Left lobe of liver (tissue), 2 donors: ENCODE measurements at places on chromosomes 16 and 17. TPM values are rescaled to one million over a fixed set of nuclear protein-coding genes. Genes with fewer than 3 reads are reported as not detected.

DNA sequence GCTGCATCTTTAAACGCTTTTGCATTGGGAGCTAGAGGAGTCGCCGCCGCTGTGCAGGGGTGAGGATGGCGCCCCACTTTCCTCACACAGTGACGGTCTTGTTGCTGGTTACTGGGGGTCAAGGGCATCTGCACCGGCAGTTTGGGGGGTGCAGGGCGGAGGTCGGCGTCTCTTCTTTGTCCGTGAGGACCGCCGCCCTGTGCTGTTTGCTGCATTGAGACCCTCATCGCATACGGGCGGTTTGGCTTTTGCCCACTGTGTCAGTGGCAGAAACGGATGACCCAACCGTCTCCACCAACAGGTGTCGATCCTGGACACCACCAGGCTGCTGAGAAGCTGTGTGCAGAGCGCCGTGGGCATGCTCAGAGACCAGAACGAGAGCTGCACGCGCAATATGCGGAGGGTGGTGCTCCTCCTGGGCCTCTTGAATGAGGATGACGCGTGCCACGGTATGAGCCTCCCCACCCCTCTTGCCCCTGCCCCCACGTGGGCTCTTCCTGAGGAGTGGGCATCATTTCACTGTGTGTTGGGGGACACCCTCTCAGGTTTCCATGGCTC, 61.2 kb upstream of the ENDOV start:
- no peak for DNase-seq

- DNase-seq: no peak
Measured at GRCh38 chr16:84949772-84950436, 61.4 kb downstream of the ZDHHC7 start.

DNA sequence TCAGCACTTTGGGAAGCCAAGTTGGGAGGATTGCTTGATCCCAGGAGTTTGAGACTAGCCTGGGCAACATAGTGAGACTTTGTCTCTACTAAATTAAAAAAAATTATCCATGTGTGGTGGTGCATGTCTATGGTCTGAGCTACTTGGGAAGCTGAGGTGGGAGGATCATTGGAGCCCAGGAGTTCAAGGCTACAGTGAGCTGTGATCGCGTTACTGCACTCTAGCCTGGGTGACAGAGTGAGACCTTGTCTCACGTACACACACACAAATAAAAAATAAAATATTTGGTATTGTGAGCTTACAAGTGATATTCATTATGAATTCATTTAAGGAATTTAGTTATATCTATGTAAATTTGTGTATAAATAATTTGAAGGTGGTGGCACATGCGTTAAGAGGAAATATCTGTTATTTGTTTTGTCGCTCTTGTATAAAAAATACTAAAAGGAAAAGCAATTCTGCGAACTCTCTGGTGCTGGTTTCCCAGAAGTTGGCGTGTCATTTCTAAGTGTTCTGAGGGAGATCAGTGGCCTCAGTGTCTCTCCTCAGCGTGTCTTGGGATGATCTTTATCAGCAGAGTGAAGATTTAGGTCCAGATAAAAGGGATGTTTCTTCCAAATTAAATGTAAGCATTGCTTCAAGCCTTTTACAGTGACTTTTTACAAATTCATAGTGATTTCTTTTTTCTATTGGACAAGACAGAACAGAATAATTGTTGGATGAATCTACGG, 187.6 kb downstream of the FTO start:
- no peak for DNase-seq

TOM1L1 gene
- total RNA-seq: 55.8 TPM

DNA sequence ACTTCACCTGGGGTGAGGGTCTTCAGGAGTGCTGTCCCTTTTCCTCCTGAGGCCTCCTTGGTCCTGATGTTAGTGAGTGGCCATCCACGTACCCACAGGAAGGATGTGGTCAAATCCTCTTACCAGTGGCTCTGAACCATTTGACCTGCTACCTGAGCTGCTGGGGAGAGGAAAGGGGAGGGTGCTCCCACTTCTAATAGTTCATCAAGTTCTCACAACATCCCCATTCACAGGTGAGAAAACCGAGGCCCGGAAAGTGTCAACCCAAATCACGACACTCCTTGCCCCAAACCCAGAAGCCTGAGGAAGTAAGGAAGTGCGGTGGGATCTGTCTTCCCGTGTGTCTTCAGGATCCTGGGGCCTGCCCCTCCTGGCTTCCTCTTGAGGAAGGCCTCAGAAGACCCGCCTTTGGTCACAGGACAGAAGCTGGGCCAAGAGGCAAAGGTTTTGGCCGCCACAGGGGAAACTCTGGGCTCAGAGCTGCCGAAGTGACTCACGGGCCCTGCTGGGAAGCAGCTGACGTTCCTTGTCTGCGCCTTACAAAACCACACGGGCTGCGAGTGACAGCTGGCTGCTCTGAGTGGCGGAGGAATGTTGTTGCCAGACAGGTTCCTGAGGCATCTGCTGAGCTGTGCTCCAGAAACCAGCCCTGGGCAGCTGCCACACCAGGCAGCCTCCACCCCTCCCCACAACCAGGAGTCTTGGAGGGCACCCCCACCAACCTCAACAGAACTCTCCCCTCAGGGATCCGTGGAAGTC, 13.9 kb upstream of the KIFC3 start:
- peak; percentile 58 for DNase-seq

- no peak for DNase-seq
Measured at GRCh38 chr16:19264123-19264673, 21.3 kb upstream of the CLEC19A start.

TTLL6 gene
- total RNA-seq: not detected
